ENCODE measurements at places on chromosomes 6 and 20.

DNA sequence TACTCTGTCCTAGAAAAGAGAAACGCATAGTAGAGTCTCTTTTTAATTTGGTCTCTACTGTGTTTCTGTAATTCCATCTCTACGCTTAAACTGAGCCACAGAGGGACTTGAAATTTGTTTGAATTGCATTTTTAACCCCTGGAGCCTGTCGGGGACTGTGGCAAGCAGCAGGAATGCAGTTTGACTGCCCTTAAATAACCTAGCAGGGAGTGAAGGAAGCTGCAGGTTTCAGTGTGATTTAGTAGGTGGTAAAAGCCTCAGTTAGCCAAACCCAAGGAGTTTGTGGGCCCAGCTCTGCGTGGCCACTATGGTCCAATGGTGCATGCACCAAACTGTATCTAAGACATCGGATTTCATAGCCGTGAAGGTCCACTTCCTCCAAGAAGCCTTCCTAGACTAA lies 70.3 kb upstream of the MC3R start:
- no peak for DNase-seq

- DNase-seq = no peak
Observed at GRCh38 chr6:27720607-27721580, 191.3 kb downstream of the OR2B2 start.

GRCh38 chr20:20495729-20496503 lies 128.0 kb downstream of the INSM1 start:
- no peak for DNase-seq

DNA sequence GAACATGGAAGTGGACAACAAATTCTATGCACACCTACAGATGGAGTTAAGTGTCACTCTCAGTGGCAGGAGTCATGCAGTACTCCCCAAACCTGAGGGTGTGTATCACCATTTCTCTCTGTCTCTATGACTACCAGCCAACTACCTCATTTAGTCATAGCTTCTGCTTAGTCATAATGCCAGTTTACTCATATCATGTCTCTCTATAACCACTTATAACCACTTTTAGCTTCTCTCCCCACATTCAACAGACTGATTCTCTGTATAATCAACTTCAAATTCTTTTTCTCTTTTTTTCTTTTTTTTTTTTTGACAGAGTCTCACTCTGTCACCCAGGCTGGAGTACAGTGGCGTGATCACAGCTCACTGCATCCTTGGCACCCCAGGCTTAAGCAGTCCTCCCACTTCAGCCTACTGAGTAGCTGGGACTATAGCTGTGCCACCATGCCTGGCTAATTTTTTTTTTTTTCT lies 13.8 kb upstream of the GTF3C6 start:
- DNase-seq = peak; percentile 21

- DNase-seq = no peak
Observed at GRCh38 chr20:19969507-19970255, 47.5 kb upstream of the NAA20 start.

DNA sequence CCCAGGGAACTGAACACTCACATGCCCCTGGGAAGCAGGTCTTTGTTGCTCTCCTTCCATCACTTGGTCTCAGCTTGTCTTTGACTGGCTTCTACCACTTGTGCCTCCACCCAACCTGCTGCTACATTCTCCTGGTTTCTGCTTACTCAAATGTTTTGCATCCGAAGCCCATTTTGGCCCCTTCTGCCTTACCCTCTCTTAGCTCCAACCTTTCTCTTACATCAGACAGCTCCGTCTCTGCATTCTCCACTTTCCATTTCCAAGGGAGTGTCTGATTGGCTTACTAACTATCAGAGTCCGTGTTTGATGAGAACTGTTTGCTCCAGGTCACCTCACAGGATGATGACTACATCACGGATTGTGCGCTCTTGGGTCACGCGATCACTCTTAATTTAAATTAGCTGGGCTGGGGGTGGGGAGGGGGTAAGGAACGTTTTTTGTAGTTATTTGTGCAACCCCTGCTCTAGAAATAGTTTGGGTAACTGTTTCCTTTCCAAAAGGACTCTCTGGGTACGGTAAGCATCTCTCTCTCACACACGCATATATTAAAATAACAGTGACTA lies 844 bp upstream of the ABRACL start:
- peak; percentile 21 for DNase-seq

GRCh38 chr6:6834356-6835222 lies 246.1 kb downstream of the LY86 start:
- DNase-seq = no peak

DNA sequence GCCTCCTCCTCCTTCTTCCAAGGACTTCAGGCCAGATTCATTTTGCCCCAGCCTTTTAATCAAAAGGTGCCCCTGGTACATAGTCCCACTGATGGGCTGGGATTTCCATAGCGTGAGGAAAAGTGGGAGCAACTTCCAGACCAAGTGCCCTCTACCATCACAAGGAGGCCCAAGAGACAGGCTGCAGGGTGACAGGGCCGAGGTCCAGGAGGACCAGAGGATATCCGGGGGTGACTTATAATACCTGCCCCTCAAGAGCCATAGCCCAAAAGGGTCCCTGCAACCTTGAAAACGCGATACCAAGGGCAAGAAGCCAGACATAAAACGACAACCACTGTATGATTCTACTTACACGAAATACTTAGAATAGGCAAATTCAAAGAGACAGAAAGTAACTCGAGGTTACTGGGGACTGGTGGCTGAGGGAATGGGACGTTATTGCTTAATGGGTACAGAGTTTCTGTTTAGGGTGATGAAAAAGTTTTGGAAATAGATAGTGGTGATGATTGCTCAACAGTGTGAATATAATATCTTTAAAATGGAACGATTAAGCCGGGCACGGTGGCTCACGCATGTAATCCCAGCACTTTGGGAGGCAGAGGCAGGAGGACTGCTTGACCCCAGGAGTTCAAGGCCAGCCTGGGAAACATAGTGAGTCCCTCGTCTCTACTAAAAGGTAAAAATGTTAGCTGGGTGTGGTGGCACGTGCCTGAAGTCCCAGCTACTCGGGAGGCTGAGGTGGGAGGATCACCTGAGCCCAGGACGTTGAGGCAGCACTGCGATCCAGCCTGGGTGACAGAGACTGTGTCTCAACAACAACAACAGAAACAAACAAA lies 71.9 kb downstream of the NOL4L start:
- DNase-seq = no peak

DNA sequence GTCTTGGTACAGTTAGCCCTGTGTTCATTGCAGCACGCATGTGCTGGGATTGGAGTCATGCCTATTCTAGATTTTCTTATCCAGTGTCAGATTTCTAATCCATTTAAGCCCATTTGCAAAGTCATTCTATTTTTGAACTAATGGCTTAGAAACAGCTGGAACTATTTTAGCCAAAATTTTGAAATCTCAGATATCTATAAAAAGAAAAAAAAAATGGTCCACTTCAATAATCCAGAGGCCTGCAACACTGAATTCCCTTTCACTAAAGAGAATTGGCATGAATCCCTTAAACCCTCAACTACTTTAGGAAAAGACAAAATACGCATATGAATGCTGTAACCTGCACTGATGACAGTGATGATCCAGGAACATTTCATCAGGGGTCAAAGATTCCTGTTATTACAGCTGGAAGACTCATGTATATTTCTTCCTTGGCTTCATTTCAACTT lies 1.5 kb downstream of the COL21A1 start:
- DNase-seq = no peak

- DNase-seq = no peak
Observed at GRCh38 chr20:53652090-53652858, 58.6 kb upstream of the ZNF217 start.

DNA sequence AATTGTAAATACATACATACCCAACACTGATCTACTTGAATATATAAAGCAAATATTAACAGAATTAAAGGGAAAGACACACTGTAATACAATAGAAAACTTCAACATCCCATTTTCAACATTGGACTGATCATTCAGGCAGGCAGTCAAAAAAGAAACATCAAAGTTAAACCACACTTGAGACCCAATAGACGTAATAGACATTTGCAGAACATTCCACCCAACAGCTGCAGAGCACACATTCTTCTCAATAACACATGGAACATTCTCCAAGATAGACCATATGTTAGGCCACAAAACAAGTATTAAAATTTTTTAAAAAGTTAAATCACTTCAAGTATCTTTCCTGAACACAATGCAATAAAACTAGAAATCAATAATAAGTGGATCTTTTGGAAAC lies 698.2 kb downstream of the COL12A1 start:
- DNase-seq = no peak

DNA sequence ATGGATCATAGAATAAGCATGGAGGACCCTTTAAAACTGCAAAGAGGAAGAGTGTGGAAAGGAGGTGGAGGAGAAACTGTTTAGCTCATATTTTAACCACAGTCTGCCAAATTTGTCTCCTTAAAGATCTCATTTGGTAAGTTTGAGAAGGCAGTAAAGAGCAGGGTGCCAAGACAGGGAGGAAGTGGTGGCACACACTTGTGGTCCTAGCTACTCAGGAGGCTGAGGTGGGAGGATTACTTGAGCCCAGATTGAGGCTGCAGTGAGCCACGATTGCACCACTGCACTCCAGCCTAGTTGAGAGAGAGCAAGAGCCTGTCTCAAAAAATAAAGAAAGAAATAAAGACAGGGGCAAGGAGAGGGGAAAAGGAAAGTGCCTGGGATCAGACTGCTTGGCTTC lies 16.8 kb upstream of the DCBLD1 start:
- no peak for DNase-seq

DNA sequence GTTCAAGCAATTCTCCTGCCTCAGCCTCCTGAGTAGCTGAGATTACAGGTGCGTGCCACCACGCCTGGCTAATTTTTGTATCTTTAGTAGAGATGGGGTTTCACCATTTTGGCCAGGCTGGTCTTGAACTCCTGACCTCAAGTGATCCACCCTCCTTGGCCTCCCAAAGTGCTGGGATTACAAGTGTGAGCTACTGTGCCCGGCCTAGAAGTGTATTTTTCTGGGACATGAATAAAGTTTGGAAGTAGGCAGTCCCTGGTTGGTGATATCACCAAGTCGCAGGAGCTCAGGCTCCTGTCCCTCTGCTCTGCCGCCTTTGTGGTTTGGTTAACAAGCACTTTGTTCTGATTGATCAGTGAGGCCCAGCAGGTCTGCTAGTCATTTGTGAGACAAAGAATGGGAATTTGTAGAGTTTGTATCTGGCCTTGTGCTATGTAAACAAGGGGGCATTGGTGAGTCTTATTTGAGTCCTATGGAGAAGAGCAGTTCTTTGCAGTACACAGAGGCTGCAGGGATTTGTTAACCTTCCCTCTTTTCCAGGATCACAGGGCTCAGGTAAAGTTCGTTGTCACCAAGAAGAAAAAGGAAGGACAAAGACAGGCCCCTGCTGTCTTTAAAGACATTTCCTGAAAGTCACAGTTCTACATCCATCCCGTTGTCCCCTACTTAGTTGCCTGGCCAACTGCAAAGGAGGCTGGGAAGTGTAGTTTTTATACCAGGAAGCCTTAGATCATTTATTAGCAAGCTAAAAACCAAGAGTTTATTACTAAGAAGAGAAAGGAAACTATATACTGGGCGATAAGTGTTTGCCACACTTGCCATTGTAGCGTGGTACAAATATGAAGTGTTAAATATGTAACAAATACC lies 13.1 kb downstream of the MTHFD1L start:
- no peak for DNase-seq

DNA sequence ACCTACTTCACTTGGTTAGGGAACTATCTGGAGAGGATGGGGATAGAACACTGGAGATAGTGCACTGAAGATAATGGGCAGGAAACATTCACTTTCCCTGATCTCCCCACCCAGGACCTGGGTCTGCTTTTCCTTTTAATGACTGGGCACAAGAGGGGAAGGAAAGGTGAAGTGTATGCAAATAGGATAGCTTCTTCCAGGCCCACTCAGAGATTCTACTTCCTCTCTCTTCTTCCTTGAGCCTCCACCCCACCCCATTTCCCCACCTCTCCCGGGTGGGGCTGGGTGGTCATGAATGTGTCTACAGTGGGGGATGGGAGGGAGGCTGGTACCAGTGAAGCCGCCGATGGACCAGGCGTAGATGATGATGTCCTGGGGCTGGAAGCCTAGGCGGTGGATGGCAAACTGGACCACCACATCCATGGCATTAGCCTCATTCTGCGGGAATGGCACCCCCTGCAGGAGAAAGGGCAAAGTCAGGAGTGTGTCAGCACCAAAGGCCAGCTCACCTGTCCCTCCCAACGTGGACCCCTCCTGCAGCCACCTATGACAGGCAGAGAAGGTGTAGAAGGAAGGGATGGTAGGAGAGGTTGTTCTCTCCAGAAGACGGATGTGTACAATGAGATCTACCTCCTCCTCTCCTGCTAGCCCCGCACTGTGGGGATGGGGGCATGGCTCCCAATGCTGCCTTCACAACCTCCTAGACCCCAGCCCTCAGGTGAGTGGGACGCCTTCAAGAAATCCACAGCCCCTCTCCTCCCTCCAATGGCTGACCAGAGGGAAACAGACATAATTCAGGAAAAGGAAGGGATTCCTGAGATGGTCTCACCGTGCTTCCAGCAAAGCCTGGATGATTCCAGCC lies 8.6 kb upstream of the LY6G5C start:
- DNase-seq = no peak

- DNase-seq = no peak
Observed at GRCh38 chr20:49236301-49236700, 17.1 kb downstream of the DDX27 start.

DNA sequence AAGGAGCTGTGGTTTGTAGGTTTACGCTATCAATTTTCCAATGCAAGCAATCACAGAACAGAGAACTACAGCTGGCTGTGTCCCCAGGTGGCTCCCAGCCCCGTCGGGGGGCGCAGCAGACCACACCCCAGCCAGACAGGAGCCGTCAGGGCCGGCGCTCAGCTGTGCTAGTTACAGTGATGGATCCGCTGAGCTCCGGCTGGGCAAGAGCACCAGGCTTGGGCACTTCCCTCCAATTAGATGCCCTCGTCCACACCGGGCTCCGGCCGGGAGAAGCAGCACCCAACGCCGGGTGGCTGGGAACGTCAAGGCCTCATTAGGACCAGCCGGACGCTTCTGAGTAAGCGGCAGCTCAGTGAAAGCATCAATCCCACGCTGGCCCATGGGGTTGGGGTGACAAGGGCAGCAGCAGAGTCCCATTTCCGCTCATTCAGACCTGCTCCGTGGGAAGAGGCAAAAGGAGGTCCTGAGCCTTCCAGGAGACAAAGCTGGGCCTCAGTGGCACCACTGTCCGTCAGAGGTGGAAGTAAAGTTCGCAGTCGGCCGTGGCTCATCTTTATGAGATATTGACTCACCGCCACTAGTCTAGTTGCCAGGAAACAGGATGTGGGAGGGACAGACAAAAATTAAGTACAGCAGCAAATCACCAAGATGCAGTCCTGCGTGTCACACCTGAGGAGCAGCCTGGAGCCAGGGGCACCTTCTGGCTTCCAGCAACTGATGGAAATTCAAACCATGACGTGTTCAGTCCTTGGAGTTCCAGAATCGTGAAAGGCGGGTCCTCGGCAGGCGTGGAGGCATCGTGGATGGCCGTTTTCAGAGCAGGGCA lies 164.1 kb downstream of the TAF4 start:
- DNase-seq = no peak

- DNase-seq = no peak
Observed at GRCh38 chr6:82534876-82535275, 171.3 kb downstream of the TPBG start.

GRCh38 chr6:131948692-131949619 lies 2.2 kb downstream of the CCN2 start:
- no peak for DNase-seq

All from CD4-positive, alpha-beta T cell treated with Interleukin-1 beta for 1 hour (primary cell).